A549 treated with GW870086 at 1 μM for 4 hours (cell line): ENCODE measurements at places on chromosomes 13 and 19. TPM values are rescaled to one million over a fixed set of nuclear protein-coding genes. Genes with fewer than 3 reads are reported as not detected.

Gene TEX26
- total RNA-seq = not detected in 5 replicates

Gene TMC4
- total RNA-seq = 0.53 to 1.7 TPM (median 0.91 TPM) in 5 replicates

Gene NANOS2
- total RNA-seq = not detected in 5 replicates

Gene OR7A5
- not detected in 5 replicates for total RNA-seq

Gene CATSPERD
- total RNA-seq = not detected in 5 replicates

Gene SYT5
- 1.9 to 4.8 TPM (median 4.0 TPM) in 5 replicates for total RNA-seq

Gene CALM3
- total RNA-seq = 195 to 247 TPM (median 227 TPM) in 5 replicates
